ENCODE measurements at places on chromosomes 2 and 18.

GRCh38 chr18:2547477-2548087 is 23.7 kb downstream of the METTL4 start:
- no peak for DNase-seq

GRCh38 chr2:17912266-17912691 is 33.8 kb downstream of the KCNS3 start:
- no peak for DNase-seq

DNA sequence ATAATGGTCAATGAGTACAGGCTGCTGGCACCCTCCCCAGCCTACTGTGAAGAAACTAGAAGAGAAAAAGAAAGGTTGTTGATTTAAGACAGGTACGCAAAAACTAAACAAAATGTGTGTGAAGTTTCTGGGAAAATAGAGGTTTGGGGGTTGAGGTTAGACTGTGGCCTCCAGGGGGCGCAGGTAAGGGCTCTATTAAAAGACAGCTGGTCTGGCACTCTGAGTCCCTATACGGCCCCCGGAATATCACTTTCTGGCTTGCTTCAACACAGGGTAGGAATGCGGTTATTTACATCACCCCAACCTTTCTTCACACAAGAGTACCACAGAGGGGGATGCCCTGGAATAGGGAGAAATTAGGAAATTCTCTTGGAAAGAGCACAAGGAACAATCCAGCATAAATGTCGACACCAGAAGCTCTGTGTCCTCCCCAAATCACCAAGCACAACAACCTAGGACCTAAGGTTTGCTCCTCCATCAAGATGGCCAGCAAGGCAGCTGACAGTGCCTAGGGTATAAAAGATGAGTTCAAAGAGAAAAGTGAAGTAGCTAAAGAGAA is 480.8 kb upstream of the KLHL29 start:
- DNase-seq: no peak

DNA sequence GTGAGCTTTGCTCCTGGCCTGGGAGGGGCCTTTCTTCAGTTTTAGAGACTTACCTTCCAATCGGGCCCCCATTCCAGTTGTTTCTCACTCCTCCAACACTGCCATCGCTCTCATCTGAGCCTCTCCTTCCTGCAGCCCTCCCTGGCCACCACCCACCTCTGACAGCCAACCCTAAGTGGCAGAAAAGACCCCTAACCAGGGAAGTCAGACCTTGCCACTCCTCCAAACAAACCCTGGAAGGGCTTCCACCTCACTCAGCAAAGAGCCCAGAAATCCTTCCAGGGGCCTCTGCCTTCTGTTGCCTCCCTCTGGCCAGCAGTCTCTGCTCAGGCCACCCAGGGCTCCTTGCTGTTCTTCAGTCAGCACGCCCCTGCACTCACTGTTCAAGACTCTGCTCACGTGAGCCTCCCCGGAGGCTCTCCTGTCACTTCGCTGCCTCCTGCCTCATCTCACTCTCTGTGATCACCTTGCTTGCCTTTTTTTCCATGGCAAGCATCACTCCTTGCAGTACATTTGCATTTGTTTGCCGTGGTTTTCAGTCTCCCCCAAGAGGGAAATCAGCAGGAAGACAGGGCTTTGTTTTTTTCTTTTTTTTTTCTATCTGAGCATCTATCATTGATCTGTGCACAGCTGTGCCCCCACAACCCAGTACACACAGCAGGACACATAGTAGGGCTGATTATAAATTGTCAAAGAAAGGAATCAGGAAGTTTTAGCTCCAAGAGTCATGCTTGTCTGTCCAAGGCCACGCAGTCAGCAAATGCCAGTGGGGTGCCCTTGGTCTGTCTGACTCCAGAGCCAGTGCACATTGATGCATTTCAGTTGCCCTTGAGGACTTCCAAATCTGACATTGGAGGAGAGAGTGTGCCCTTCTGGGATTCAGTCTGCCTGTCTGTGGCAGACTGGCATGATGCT is 83.9 kb downstream of the INHBB start:
- peak; percentile 7 for DNase-seq

- no peak for DNase-seq
Measured at GRCh38 chr2:16123856-16124780, 183.8 kb downstream of the MYCN start.

DNA sequence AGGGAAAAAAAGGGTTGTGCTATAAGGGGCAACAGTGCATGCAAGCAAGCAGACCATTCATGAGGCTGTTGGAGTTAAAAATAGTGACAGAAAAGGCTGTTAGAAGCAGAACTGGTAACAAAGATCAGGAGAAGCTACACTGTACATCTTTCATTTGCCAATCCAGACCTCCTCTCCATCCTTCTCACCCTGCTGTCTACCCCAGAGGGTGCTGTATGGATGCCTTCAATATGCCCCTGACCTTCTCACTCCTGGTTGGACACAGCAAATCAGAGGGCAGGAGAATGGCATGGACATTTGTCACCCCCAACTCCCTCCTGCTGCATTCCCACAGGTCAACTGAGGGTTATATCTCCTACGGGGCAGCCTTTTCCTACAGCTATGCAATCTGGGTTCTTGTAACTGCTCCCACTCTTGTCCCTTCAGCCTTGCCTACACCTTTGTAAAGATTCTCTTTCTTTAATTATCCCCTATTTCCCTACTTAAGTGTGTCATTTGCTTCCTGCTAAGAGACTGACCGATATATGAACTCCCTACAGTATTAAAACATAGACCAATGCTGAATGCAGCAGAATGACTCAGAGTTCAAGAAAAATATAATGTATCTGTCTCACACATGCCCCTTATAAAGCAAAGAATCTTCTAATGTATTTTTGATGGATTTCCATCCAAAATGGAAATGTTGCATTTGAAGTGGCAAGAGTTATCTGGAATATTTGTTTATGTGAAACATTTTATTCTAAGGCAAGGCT is 169.2 kb upstream of the NCKAP5 start:
- DNase-seq: no peak

- DNase-seq: no peak
Measured at GRCh38 chr2:120612931-120613330, 122.7 kb upstream of the GLI2 start.

DNA sequence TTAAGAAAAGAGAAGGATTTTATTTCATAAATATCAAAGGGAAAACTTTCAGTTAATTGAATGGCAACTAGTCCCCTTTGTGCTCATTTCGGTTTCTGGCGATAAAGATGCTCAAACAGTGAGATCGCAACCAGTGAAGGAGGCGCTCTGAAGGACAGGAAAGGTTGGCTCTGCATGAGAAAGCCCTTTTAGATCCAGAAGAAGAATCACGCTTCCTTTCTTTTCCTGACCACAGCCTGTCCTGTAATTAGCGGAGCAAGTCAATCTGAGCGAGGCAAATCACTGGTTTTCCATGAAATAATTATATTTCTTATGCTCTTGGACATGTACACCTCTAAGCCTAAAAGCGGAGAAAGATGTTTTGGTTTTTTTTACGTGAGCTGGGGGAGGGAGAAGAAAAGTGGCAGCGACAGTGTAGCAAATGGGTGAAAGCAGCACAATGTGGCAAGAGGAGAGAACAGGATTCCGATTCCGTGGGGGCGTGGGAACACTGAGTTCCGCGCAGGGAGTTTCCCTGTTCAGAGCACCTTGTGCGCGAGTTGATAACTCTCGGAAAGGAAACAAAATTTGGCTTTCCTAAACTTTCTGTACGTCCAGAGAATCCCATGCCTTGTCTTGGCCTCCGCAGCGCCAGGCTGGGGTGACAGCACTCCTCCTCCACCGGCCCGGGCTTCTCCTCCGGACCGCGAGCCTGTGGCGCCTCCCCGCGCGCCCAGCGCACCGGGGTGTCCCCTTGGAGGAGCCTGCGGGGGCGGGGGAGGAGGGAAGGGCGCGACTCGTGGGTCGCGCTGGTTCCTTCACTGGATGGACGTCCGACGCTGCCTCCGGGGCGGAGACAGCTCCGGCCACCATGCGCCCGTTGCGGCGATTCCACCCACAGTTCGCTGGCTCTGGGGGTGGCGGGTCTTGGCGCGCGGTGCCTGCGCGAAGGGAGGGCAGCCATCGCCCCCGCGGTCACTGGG is 620 bp upstream of the SLC9A2 start:
- DNase-seq: no peak

DNA sequence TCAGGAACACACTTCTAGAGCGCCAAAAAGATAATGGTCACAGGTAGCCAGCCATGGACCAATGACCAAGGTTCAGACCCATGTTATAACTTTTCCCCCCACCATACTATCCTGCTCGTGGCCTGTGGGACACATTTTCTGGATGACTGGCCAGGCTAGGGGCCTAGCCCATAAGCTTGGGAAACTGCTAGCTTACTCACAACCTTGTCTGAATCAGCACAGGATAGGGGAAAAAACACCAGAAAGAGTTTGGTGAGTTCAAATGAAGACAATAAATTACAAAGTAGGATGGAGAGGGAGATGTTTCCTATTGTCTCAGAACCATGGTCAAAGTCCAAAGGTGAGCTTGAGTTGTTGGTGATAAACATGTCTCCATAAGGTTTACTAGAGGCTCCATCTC is 156.3 kb upstream of the CCDC68 start:
- no peak for DNase-seq

DNA sequence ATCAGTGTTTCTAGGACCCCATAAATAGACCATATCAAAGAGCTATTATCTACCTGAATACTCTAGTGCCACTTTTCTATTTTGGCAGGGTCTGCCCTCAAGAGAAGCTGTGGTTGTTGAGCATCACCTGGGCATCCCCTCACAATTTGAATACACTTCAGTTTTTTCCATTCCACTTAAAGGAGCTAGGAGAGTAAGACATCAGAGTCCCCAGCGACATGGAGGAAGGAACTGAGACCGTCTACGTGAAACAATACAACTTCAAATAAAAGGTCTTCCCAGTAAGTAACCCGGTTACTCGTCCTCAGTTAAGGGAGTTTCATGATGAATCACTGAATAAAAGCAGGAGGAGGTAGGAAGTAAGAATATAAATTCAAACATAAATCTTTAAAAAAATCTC is 206.7 kb downstream of the AFF3 start:
- no peak for DNase-seq

DNA sequence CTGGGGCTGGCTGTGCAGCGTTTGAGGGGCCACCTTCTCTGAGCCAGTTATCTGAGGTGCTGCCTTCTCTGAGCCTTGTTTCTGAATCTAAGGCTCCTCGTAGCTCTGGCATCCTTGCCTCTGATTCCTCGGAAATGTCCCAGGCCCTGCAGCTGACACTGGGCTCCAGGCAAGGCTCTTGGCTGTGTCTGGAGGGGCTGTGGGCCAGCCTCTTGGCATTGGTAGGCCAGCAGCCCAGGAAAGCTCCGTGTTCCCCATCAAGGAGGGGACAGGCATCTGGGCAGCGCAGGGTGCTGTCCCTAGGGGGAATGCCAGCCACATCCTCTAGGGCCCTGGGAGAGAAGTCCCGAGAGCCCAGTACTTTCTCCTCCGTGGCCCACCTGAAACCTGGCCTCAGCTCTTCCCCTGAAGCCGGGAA is 40.7 kb upstream of the TAF1B start:
- peak; percentile 61 for DNase-seq

- no peak for DNase-seq
Measured at GRCh38 chr2:84857566-84857965, 23.3 kb downstream of the TRABD2A start.

GRCh38 chr2:148988337-148988736 is 50.2 kb upstream of the LYPD6B start:
- DNase-seq: no peak

DNA sequence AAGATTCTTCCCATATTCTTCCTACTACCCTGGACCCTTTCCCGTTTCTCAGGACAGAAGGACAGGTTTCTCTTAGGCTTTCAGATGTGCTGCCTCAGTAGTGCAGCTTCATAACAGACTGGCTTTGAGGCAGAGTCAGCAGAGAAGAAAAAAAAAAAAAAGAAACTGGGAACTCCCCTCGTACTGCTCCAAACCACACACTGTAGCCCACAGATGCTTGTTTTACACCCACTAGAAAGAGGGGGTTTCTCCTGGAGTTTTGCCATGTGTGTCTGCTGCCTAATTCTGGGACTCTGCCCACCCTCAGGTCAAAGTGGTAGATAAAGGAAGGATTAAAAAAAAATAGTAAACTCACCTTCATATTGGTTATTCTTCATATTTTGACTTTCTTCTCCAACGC is 95.9 kb downstream of the NCOA1 start:
- DNase-seq: no peak

DNA sequence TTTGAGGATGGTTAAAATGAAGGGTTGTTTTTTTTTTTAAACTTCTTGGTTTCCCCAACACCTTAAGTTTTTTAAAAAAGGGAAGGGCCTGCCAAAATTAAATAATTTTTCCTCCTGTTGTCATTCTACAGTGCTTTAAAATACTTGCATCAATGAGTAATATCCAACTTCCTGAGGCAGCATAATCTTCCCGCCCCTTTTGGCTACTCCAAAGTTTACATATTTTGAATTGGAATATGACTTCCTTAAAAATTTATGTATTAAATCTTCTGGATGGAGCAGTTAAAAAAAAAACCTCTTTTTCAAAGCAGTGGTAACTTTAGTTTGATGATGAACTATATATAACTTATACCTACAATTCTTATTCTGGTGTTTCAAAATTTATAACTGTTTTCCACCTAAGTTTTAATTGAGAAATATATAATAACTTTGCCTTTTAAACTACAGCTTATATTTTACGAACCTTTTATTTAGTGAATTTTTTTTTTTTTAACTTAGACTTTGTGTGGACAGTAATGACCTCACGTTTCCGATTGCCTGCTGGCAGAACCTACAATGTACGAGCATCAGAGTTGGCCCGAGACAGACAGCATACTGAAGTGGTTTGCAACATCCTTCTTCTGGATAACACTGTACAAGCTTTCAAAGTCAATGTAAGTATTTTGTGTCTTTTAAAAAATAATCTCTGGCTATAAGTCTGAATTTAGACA is 49.8 kb downstream of the PTPN4 start:
- no peak for DNase-seq

DNA sequence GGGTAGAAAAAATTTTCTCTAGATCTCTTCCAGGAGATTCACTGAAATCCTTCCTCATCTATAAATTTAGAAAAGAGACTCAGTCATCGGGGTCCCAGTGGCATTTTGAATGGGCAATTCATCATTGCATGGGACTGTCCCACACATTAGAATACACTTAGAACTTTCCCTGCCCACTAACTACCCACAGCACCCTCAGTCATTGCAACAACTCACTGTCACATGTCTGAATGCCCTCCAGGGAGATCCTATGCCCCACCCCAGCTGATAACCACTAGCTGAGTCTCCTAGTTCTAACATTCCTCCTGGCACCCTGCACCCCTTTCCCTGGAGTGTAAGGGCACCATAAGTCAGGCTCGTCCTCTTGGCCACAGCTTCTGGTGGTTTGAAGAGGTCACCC is 89.6 kb downstream of the INSIG2 start:
- no peak for DNase-seq

DNA sequence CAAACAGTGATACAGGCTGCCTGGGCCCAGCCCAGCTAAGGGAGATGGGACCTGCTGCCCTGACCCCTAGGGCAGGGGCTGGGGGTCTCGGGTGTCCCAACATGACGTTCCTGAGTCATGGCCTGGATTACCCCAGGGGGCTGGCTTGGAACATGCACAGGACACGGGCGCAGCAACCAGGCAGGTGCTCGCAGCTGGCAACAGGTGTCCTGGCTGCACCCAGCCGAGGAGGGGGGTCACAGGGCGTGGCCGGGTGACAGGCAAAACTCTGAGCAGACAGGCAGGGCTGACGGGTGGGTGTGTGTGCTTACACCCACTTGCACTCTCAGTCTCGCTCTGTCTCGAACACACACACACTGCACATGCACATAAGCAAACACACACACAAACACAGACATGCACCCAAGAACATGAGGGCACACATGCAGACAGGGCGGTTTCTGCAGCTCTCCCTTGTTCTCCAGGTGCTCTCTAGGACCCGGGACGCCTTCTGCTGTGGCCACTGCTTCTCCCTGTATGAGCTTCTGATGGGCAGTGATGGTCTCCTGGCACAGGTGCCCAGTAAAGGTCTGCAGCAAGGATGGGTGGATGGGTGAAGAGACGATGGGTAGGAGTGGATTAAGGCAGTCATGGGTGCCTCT is 33.7 kb upstream of the TAF1B start:
- DNase-seq: no peak

GRCh38 chr2:7725171-7725849 is 808.1 kb downstream of the RNF144A start:
- DNase-seq: no peak

Data from tibial artery (tissue), 4 donors.